ENCODE measurements at places on chromosomes 13 and 19.
A peak's percentile ranks its signal among the peaks of the same experiment; 100 is the strongest.

- no peak for DNase-seq
Measured at GRCh38 chr13:24313439-24313838, 4.1 kb downstream of the C1QTNF9 start.

DNA sequence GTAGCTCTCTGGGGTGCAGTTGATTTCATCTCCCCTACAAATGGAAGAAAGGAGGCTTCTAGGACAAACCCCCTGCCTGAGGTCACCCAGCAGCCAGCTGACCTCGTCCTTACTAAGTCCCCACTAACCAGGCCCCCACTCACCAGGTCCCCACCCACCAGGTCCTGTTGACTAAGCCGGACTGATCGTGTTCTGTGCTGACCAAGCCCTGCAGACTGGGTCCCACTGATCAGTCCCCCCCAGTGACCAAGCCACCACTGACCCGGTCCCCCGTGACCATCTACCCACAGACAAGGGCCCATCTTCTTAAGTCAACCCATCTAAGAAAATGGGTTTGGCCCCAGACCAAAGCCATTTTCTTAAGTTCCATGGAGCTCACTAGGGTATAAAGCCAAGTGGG is 36.8 kb upstream of the TPM4 start:
- DNase-seq: no peak

DNA sequence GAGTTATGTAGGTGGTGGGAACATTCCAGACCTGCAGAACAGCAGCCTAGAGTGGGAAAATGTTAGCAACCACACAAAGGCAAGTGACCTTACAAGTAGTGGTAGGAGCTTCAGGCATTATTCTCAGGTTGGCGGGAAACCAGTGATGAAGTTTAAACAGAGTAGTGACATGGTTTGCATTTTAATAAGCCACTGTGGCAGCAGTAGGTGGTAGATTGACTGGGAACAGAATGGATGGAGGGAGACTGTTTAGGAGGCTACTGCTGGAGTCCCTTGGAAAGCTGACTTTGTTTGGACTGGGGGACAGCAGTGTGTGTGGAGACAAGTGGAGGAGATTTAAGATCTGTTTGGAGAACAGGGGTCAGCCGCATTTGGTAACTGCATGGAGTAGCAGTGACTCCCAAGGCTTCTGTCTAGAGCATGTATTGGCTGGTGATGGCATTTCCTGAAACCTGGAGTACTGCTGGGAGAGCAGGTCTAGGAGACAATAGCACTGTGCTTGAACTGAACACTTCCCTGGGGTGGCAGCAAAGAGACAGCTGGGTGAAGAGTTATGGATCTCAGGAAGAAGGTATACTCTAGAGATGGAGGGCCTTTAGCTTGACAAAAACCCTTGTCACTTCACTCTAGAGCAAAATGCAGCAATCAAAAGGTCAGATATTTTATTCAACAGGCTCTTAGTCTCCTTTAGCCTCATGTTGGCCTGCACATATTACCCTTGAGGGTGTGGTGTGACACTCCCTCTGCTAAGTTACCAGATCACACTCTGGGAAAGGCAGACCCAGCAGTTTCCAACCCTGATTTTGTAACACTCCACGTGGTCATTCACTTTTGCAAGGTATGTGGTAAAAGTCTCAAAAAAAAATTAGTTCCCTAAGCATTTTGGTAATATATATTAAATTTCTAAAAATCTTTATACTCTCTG is 70.3 kb downstream of the DHRS12 start:
- DNase-seq: no peak

GRCh38 chr19:40235238-40236025 is 8.9 kb upstream of the CCNP start:
- no peak for DNase-seq

- no peak for DNase-seq
Measured at GRCh38 chr13:101915755-101916107, 463.3 kb downstream of the ITGBL1 start.

- no peak for DNase-seq
Measured at GRCh38 chr19:38303517-38304351, at the start of gene C19orf33. TSS of gene C19orf33 (plus strand) at chr19:38304251. CDS start at chr19:38304262, 11 bp downstream.

GRCh38 chr13:66560991-66561390 is 669.1 kb downstream of the PCDH9 start:
- no peak for DNase-seq

- DNase-seq: no peak
Measured at GRCh38 chr19:31444931-31445330, 95.7 kb upstream of the TSHZ3 start.

DNA sequence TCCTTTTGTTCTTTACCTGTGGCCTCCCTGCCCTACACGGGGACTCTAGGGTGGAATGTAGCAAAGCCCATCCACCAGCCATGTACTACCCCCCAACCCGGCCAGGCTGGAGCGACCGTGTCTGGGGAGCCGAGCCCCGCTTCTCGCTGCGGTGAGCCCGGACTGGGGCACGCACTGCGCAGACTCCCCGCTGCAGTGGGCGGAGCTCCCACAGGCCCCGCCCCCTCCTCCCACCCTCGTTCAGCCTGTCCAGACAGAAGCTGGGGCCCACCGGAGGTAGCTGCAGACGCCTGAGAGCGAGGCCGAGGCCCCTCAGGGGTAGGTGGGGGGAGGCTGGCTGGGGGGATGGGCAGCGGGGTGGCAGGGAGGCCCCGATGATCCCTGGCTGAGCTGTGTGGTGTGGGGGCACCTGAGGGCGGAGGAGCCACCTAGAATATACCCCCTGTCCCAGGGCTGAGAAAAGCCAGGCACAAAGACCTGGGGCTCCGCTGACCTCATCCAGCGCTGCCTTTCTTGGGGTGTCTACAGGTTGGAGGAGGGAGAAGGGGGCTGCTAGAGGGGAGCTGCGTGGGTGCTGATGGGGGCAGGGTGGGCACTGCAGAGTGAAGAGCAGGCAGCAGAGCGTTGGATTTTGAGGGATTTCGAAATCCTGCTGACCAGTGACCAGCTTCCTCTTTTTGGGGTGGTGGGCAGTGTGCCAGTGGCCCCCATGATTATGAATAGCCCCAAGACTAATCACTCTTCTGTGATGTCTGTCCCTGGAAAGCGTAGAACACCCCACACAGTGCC is 17.3 kb downstream of the PLD3 start:
- DNase-seq: peak; percentile 21

DNA sequence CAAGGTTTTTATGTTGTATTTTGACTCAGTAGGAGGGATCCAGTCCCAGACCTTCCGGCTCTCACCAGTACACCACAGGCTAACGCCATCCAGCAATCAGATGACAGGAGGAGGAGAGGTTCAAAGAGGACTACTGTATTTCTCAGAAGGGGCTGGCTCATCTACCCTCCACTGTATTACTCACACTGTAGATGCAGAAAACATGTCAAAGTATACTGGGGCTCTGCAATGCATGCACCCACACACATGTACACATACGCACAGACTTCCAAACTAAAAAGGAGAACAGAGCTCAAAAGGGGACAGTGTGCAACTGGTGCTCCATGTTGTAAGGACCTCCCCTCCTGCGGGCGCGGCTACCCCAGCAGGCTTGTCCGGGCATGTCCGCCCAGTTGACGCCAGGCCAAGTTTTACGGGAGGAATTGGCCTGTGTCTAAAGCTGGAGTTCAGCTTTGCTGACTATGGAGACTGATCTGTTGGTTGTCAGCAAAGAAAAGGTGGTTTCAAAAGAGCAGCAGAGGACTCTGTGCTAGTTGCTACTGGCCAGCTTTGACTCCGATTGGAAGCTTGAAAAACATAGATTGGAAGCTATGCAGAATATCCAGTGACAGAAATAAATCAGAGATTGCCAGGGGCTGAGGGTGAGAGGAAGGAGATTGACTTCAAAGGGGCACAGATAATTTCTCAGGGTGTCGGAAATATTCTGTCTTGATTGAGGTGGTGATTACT is 314.2 kb downstream of the DLEU7 start:
- no peak for DNase-seq
